ENCODE measurements at places on chromosomes 5 and 9.

DNA sequence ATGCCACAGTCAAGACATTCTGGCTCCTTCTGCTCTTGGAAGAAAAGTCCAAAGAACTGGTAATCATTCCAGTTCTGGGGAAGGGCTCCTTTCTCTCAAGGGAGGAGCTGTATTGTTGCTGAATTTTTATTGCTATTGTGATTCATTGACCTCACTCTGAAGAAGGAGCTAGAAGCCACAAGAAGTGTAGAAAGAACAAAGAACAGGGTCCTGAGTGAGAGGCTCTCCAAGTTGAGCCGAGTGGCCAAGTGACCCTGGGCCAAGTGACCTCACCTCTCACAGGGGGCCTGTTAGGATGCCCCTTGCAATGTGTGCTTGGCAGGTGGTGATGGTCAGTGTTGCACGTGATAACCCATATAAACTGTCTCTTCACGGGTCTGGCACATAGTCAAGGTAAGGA, 173.3 kb downstream of the FGF18 start:
- DNase-seq = no peak

- no peak for DNase-seq
These were observed 179.1 kb downstream of the AUH start for GRCh38 chr9:91182429-91183225.

- DNase-seq = no peak
These were observed 6.6 kb upstream of the CYSTM1 start for GRCh38 chr5:140168371-140168770.

DNA sequence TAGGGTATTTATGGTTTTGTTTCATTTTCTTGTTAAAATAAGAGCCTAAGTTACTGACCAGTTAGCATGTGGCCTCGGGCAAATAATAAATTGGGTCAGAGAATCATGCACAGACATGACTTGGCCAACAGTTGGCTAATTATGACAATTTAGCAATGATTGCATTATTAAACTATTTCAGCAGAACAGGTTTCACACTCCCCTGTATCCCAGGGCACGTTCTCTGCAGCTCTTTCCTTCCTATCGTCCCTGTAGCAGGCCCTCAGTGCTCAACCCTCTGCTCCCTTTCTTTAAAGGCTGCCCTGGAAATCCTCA, 167.9 kb downstream of the TSSK1B start:
- DNase-seq = no peak

DNA sequence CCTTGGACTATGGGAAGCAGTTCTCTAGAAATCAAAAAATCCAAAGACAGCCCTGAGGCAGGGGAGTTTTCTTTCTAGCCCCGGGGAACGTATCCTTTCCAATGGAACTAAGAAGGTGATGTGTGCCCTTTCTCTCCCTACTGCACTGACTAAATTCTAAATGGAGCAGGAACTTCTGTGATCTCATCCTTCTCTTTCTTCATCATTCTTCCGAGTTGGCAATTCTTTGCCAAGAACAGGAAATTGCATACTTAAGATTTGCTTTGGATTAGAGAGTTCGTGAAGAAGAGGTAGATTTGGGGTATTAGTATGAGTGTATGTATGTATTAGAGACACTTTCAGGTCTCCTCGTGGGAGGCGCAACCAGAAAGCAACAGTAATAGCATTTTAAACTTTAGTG, 178.0 kb upstream of the PIK3R1 start:
- no peak for DNase-seq

GRCh38 chr5:180643191-180643851, 6.1 kb downstream of the FLT4 start:
- no peak for DNase-seq

- DNase-seq = no peak
These were observed 55.3 kb downstream of the ERAP1 start for GRCh38 chr5:96752341-96753016.

DNA sequence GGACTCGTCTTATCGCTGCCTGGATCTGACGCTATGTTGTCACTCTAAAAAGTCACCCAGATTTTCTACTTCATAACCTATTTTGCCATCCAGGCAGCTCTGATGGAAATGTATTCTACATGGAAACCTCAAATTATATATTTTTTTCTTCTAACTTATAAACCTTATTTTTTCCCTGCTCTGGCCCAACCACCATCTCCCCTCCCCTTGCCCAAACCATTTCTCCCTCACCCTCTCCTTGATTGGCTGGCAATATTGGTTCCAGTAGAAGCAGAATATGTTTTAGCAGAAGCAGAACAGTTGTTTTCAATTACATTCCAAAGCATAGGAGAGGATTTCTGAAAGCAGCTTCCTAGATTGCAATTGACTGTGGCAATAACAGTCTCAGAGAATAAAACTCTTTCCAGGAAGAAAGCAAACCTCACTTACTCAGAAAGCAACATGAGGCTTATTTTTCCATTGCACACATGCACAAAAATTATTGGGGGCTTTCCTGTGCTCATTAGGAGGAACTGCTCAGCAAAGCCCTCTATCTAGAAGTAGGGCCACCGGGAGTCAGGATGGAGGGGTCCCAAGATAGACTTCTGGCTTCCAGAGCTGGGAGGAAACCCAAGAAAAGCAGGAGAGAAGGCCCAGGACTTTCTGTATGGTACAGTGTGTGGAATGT, 191.8 kb downstream of the ESM1 start:
- DNase-seq = no peak

GRCh38 chr5:169785771-169786618, 148.9 kb downstream of the DOCK2 start:
- no peak for DNase-seq

- DNase-seq = no peak
These were observed 17.7 kb downstream of the TTLL11 start for GRCh38 chr9:122075135-122076030.

- DNase-seq = no peak
These were observed 441.5 kb downstream of the RASEF start for GRCh38 chr9:82621447-82621846.

GRCh38 chr5:177097016-177097985, 10.6 kb downstream of the FGFR4 start:
- DNase-seq = no peak

- DNase-seq = no peak
These were observed 7.4 kb downstream of the GALNT10 start for GRCh38 chr5:154197801-154198491.

DNA sequence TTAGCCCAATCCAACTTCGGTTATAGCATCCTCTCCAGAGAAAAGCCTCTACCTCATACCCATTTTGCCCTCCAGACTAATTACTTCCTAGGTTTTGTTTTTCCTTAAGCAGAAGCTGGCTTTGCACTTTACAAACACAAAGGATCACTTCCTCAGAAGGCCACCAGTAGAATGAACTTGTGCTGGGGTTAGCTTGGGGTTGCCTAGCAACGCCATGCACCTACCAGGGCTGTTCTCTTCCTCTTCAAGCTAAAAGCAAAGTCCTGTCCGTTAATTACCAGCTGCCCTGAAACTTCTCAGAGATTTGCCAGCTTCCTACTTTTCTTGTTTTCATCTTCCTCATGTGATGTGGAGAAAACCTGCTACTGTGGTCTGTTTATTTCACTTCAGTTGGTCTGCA, 132.0 kb upstream of the WWC1 start:
- no peak for DNase-seq

DNA sequence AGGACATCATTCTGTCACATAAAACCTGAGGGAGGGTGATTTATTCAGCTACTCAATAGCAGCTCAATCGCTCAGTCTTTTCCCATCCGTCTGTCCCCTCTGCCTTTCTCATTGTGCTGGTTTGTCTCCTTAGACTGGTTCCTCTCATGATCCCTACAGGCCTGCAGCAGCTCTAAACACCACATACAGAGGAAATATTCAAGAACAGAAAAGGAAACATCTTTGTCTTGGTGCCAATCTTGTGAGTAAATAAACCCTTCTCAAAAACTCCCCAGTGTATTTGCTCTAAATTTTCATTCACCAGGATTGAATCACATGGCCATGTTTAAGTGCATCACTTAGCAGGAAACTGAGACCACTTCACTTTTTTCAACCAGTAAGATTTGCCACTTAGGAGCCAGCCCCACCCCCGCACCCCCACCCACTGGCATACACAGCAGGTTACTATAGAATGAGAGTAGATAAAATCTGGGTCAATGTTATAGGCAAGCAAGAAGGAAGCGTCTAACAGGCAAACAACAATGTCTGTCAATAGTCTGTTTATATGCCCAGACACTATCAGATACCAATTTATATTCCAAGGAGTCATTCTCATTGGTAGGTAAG, 895.5 kb upstream of the DMAC1 start:
- DNase-seq = no peak

DNA sequence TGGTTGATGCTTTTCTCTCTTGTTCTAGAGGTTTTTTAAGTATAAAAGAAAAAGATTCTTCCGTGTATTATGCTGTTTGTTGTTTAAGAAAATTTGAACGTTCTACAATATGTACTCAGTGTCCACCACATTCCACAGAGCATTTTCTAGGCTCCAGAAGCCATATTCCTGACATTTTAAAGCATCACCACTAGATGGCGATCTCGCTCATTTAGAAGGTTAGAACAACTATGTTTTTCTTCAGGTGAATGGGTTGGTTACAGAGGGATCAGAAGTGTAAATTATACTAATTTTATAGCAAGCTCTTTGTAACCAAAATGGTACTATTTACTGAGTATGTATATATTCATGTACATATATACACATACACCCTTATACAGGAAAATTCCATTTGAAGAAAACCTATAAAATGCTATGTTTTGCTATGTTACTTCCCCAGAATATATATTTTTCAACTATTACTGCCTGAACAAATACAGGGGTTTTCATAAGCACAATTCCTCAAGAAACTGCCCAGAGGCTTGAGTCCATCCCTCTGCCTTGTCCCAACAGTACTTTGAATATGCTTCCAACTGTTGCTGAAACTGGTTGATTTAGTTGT, 284.3 kb downstream of the CCDC171 start:
- no peak for DNase-seq

- DNase-seq = no peak
These were observed 158.9 kb downstream of the RMI1 start for GRCh38 chr9:84139296-84140070.

DNA sequence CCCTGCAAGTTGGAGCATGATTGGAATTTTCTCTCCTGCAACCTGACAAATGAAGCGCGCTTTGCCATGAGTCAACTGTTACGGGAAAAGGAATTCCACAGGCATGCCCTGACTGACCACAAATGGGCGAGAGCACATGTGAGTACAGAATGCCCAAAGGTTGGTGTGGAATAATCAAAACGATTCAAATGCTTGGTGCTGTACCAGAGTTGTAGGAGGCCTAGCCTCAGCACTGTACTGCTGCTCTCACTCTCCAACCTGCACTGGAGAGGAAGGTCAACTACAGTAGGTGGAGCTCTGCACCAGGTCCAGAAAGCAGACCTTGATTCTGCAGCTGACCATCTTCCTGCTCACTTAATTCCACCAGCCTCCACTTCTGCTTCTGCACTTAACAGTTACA, 406.9 kb upstream of the ACTBL2 start:
- no peak for DNase-seq

DNA sequence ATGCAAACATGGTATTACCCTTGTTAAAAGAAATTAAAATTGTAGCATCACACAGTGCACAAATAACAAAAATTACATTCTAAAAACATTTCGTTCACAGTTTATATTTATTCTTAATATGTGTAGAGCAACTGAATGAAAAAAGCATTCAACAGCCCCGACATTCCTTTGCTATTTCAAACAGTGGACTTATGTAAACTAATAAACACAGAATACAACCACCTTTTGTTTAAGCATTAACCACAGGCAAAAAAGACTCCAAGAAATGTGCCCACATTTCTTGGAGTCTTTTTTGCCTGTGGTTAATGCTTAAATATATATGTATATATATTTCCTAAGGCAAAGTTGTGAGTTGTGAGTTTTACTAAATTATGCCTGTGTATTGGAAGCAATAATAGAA, 532.5 kb upstream of the DAP start:
- DNase-seq = no peak

DNA sequence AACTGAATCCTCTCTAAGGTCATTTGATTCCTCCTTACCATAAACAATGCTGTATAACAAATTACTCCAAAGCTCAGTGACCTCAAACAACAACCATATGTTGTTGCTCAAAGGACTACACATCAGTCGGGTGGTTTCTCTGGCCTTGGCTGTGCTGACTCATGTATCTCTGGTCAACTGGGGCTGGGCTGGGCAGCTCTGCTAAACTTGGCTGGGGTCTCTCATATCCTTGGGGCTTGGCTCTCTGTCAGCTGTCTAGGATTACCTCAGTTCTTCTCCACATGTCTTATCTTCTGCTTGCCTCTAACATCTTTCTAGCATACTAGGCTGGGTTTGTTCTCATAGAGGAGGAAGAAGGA, 86.4 kb downstream of the GALNT10 start:
- no peak for DNase-seq

DNA sequence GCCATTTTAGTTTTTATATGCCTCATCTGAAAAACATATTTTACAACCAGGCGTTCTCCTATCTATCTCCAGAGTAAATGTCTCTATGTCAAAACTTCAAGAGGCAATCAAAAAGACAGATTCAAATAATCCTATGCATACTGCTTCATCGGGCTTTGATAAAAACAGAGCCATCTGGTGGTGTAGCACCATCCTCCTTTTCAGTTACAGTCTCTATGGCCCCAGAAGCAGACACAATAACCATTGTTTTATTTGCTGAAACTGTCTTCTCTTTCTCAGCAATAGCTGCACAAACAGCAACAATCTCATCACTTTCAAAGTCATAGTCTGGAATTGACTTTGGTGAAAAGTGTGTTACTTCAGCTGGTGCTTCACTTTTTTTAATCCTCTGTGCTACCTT, 36.3 kb downstream of the PTGER4 start:
- DNase-seq = no peak

GRCh38 chr9:125521462-125522327, 185.3 kb downstream of the MAPKAP1 start:
- DNase-seq = no peak

- DNase-seq = no peak
These were observed 14.1 kb downstream of the FOXD1 start for GRCh38 chr5:73434461-73434860.

DNA sequence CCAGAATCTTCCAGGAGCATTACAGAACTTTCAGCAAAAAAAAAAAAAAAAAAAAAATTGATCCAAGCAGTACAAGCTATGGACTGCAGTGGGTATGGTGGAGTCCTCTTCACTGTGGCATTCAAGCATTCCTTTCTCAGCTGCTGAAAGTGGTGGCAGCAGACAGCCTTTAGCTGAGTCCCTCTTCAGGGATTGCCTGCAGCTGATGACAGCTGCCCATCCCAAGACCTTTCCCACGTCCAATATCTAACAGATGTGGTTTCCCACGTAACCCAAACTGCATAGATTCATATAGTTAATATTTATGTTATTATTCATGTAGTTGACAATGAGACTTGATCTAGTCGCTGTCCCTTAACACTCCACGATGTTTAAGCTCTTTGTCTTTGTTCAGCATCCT, 475.9 kb downstream of the TLE1 start:
- no peak for DNase-seq

- no peak for DNase-seq
These were observed 126.1 kb downstream of the DRD1 start for GRCh38 chr5:175317872-175318271.
